CD4-positive, alpha-beta T cell treated with Interleukin-1 beta for 1 hour (primary cell): ENCODE measurements at places on chromosomes 16 and 17.

DNA sequence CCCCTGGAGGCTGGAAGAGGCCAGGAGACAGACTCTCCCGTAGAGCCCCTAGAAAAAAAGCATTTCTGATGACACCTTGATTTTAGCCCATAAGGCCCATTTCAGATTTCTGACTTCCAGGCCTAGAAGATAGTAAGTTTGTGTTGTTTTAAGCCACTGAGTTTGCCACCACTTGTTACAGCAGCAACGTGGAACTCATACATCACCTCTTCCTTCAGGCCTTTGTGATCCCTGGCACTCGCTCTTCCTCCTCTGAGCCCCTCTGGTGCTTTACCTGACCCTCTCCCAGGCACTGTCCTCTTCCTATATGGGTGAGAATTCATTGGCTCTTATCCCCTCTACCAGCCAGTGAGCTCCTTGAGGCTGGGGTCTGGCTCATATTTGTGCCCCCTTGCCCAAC lies 18.7 kb upstream of the KRT19 start:
- DNase-seq: no peak

DNA sequence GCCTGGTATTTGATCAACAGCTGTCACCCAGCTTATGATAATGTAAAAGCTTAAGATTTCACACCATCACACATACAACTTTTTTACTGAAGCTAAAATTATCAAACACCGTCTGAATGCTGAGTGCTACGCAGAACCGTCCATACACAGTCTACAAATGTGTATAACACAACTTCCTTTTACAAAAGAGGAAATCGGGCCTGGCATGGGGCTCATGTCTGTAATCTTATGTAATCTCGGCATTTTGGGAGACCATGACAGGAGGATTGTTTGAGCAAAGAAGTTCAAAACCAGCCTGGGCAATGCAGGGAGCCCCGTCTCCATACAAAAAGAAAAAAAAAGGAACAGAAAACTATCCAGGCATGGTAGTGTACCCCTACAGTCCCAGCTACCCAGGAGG lies 19.6 kb upstream of the QRICH2 start:
- DNase-seq: peak; percentile 47

DNA sequence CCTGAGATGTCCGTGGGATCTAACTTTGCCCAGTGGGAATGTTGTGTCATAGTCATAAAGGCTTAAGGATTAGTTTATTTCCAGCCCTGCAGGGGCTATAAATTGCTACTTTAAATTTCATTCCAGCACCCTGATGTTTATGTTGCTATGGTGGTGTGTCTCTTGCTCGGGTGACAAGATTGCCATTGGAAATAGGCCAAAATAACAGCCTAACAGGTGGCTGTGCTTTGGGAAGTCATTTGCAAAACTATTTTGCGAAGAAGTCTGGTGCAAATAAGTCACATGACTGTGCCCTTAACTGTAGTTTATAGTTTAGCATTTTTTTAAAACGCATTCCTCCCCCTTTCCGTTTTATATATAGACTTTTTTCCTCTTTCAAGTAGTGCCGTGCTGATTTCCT lies 23.1 kb downstream of the PITPNC1 start:
- peak; percentile 33 for DNase-seq

DNA sequence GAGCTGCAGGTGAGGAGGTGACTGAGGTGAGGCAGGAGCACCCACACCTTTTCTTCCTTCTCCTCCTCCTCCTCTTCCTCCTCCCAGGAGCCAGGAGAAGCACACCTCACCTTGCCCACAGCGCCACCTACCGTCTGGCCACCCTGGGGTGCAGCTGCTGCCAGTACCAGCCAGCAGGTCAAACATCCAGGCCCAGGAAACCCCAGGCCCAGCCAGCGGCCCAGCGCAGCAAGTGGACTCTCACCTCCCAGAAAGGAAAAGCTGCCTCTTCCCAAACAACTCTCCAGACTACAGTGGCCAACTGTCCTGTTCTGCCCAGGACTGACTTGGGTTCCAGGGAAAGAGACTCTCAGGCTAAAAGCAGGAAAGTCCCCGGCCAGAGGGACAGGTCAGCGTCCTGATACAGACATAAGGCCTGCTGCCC lies 22.7 kb downstream of the PEMT start:
- peak; percentile 21 for DNase-seq

DNA sequence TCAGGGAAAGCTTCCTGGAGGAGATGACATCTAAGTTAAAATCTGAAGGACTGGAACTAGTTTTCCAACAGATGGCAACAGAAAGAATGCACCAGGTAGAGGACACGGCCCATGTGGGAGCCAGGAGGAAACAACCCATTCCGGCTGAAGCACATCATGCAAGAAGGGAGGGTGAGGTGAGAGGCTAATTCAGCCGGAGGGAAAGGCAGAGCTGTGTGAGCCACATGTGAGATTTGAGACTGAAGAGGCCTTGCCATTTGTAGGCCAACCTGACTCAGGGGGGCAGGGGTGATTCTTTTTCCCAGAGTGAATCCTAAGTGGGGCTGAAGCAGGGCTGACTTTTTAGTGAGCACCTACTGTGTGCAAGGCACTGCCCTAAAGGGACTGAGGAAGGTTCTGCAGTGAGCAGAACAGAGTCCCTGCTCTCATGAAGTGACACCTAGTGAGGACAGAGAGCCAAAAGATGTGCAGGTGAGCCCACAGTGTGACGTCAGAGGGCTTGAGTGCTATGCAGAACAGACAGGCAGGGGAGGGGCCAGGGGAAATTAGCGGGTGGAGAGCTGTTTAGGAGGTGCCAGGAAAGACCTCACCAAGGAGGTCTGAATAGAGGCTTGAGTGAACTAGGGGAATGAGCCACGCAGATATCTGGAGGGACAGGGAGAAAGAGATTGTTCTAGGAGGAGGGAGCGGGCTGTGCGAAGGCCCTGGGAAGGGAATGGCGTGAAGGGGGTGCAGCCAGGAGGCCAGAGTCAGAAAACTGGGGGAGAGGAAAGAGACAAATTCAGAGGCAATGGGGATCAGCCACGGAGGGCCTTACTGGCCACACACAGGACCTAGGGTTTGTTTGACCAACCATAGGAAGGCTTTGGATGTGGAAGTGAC lies 19.8 kb upstream of the IL21R start:
- no peak for DNase-seq

DNA sequence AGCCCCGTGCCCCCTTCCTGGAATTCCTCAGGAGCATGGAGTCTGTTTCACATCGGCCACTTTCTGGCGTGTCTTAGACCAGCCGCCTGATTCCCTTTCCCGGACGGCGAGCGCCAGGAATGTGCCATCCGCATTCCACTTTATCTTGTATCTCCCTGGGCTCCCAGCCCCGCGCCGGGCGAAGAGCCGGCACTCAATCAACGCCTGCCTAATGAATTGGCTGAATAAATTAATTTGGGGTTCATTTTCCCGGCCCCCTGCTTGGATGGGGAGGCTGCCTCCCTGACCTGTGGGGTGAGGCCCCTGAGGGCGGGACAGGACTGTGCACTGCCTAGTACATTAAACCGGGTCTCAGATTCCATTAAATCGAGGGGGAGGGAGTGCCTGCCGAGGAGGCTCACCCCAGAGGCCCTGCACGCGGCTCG lies 282.3 kb upstream of the TNRC6C start:
- DNase-seq: no peak

DNA sequence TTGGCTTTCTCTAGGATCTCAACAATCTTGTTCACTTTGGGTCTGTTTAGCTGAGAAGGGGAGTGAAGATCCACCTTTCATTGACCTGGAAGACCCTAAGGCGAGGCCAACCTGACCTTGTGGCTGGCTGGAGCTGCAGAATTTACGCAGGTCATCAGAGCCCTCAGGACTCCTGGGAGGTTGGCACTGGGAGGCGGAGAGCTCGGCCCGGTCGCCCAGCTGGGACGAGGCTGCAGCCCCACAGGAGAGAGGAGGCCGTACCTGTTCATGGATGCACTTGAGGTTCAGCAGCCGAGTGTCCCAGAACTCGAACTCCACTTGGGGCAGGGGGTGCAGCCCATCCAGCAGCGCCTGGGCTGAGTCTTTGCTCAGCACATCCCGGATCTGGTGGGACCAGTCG lies 5.9 kb downstream of the DNAH17 start:
- DNase-seq: no peak

DNA sequence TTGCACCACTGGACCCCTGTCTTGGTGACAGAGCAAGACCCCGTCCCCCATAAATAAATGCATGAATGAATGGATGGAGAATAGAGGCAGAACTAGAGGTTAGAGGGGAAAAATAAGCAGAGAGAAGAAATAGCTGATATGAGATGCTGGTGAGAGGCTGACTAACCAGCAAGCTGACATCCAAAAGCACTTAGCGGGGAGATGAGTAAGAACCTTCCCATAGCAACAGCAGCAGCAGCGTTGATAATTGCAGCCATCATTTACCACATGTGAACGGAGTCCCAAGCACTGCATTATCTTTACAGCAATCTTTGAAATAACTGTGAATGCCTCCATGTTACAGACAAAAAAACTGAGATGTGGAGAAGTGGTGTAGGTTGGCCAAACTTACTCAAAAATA lies 777.3 kb upstream of the EEF2KMT start:
- DNase-seq: no peak

- DNase-seq: peak; percentile 40
Measured at GRCh38 chr17:7839876-7840261, 5.9 kb downstream of the KDM6B start.

DNA sequence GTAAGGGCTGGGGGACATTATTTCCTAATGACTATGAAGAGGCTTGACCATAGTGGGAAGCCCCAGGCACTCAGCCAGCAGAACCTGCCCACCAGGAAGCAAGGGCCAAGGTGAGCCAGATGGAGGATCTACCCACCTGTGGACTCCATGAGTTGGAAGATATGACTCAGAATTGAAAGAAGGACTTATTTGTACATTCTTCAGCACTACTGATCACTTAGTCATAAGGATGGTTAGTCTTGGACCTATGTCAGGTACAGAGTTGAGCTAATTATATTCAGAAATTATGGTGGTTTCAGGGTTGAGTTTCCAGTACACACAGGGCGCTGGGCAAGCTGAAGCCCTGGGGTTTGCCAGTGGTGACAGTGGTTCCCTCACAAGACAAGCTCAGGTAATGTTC lies 24.0 kb upstream of the GRIN2A start:
- no peak for DNase-seq

DNA sequence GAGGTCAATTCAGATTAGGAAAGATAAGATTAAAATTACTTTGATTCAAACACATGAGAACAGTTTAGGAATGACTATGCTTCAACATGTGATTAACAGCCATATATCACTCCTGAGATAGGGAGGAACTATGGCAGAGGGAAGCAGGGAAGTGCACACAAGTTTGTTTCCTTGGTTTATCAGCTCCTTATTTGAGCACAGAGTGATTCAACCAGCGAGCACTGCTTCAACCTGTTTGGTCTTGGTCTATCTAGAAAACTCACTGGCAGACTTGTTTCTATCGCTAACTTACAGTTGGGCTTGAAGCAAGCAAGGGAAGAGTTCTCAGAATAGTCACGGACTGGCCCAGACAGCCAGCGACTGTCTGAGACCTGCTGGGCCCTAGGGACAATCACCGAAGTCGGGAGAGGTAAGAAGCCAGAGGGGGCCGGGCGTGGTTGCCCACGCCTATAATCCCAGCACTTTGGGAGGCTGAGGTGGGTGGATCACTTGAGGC lies 23.5 kb downstream of the TUBG1 start:
- no peak for DNase-seq

DNA sequence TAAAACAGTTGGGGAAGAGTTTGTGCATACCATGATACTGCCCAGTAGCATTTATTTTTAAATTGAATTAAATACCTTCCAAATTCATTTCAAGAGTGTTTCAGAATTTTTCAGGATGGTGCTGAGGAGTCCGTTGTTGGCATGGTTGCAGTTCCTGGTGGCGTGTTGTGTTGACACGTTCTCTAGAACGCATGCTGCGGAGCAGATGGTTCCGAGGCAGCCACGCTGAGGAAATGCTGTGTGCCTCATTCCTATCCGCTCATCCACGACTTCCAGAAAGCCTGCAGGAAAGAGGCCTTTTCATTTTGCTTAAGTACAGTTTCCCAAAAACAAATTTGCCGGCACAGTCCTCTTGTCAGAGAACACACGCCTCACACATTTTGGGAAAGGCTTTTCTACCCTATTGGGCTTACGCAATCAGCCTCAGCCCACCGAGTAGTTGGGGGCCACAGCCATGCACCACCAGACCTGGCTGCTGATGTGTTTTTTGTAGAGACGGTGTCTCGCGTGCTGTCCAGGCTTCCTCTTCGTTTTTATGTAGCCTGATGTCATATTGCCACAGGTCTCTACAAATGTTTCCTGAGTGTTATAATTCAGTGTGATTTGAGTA lies 32.1 kb upstream of the IL17C start:
- DNase-seq: no peak

DNA sequence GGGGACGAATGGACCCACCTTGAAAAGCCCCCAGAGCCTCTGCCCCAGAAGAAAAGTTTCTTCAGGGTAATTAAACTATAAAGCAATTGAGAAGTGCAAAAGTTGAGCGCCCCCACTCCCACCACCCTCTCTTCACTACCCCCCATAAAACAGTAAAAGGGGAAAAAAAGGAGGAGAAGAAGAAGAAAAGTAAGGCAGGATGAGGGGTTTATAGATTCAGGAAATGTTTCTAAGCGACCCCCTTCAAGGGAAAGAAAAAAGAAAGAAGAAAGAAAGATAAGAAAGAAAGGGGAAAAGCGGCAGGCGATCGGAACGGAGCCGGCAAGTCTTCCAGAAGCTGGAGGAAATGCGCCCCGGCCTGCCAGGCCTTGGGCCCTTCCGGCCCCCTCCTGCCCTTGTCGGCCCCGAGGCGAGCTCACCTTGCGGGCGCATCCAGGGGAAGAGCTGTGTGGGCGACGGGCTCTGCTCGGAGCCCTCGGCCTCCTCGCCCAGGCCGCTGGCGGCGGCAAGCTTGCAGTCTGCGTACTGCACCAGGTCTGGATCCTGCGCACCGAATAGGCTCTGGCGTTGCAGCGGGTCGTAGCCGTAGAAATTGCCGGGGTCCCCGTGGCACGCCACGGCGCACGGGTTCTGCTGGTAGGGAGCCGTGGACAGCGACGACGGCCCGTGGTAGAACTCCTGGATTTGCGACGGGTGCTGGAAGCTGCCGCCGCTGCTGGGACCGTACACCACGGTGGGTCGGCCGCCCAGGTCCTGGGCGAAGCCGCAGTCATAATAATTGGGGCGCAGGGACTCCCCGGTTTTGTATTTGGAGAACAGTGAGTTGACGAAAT lies 1.0 kb downstream of the HOXB8 start:
- DNase-seq: no peak

GRCh38 chr16:84583995-84584394 lies 33.9 kb downstream of the COTL1 start:
- DNase-seq: no peak

- DNase-seq: no peak
Measured at GRCh38 chr17:596287-596686, 118.4 kb downstream of the VPS53 start.

GRCh38 chr17:35010093-35010492 lies 29.8 kb downstream of the LIG3 start:
- DNase-seq: no peak

- no peak for DNase-seq
Measured at GRCh38 chr16:68446681-68447652, 1.3 kb downstream of the SMPD3 start.
